ENCODE measurements at places on chromosomes 1 and 21. TPM values are rescaled to one million over a fixed set of nuclear protein-coding genes. Genes with fewer than 3 reads are reported as not detected.

GRCh38 chr1:205754857-205755256, 4.9 kb upstream of the NUCKS1 start:
- H3K4me3 ChIP-seq: no peak overlapping the region
- no peaks in the 10 kb centered on the region for H3K27me3 ChIP-seq
- H3K4me1 ChIP-seq: no peaks in the 10 kb centered on the region
- DNase-seq: no peak
- no peaks in the 10 kb centered on the region for H3K36me3 ChIP-seq

- no peak overlapping the region for H3K27ac ChIP-seq
- H3K4me3 ChIP-seq: no peak overlapping the region
- no peaks in the 10 kb centered on the region for H3K36me3 ChIP-seq
- no peaks in the 10 kb centered on the region for H3K27me3 ChIP-seq
- DNase-seq: no peak
- peaks cover 13% of the 10 kb centered on the region for H3K4me1 ChIP-seq
These were observed 5.5 kb upstream of the VPS45 start for GRCh38 chr1:150062113-150062512.

DNA sequence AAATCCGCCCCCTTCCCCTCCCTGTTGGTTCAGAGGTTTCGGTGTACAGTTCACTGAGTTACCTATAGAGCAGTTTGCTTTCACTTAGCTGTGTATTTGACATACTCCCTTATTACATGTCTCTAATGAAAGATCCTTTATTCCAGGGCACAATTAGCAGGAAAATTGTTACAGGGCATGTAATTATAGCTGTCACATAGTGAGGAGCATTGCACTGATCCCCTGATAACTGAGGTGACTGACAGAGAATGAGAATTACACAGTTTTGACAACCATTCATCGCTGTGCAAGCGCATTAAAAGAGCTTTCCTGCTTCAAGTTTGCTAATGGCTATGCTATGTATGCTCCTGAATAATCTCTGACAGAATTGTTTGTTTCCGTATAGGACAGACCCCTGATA, 26.9 kb downstream of the DAP3 start:
- H3K27ac ChIP-seq: no peak overlapping the region
- no peak overlapping the region for H3K4me3 ChIP-seq
- no peaks in the 10 kb centered on the region for H3K27me3 ChIP-seq
- peaks cover 48% of the 10 kb centered on the region for H3K36me3 ChIP-seq
- DNase-seq: no peak
- no peaks in the 10 kb centered on the region for H3K4me1 ChIP-seq

DNA sequence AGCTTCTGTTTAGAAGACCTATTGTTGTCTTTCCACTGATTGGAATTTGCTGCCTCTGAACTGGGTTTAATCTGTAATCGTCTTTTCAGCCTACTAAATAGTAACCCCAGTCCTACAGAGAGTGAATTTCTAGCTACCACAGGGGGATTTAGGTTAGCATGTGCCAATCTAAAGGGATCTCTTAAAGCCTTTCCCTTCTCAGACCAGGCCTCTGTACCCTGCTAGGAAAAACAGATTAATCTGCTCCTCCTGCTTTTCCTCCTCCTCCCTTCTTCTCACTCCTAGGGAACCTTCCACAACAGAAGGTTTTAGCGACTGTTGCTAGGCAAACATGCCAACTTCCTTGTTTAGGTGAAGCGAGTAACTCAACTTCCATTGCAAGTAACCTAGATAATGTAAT, 1.3 kb upstream of the RC3H1 start:
- peaks cover 37% of the 10 kb centered on the region for H3K4me1 ChIP-seq
- no peak overlapping the region for H3K4me3 ChIP-seq
- DNase-seq: no peak
- H3K36me3 ChIP-seq: no peaks in the 10 kb centered on the region

- H3K4me1 ChIP-seq: peaks cover 36% of the 10 kb centered on the region
- H3K4me3 ChIP-seq: no peak overlapping the region
- H3K27ac ChIP-seq: peak overlapping the region; percentile 64
These were observed 22.5 kb upstream of the SRP9 start for GRCh38 chr1:225754940-225755641.

- H3K27ac ChIP-seq: no peak overlapping the region
- H3K4me1 ChIP-seq: no peaks in the 10 kb centered on the region
- H3K36me3 ChIP-seq: no peaks in the 10 kb centered on the region
- peak; percentile 43 for DNase-seq
These were observed 1.4 kb upstream of the KRTAP10-4 start for GRCh38 chr21:44571844-44572782.

DNA sequence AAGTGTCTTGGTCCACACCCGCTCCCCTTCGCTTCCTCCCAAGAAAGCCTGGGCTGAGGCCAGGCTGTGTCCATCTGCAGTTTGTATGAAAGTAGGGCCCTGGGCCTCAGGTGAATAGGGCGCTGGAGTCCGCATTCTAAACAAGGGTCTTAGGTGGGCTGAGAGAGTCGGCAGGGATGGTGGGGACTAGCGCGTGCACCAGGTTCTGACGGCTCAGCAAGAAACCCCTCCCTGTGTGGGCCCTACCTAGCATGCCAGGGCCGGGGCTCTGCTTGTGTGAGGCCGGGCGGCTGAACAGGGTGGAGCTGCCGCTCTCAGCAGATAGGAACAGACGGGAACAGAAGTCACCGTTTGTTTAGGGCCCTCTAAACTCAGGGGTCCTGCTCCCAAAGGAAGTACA, 1.7 kb downstream of the ACTRT2 start:
- H3K4me1 ChIP-seq: no peaks in the 10 kb centered on the region
- no peaks in the 10 kb centered on the region for H3K36me3 ChIP-seq
- no peak overlapping the region for H3K27ac ChIP-seq
- DNase-seq: no peak
- no peak overlapping the region for H3K4me3 ChIP-seq

DNA sequence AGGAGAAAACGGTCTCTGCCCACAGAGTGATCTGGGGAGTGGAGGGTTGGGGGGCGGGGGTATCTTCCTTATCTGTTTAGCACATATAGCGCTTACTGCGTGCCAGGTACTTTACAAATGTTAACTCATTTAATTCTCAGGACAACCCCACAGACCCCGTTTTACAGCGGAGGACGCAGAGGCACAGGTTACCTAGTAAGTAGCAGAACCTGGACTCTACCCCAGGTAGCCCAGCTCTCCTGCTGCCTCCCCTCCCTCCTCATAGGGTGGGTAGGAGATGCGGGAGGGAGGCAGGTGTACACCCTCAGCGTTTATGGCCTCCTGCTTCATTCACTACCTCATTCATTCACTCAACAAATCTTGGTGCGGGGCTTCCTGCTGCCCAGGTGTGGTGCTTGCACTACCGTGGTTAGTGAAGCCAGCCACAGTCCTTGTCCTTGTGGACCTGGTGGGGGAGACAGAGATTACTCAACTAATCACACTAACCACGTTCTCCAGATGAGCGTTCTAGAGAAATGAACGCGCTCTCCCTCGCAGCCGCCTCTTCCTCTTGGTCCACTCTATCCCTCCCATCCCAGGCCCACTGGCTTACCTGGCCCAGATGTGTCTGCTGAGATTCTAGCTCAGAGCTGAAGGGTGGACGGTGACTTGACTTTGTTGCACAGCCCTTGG, 102.0 kb downstream of the IER5 start:
- DNase-seq: no peak
- H3K36me3 ChIP-seq: no peaks in the 10 kb centered on the region
- H3K27ac ChIP-seq: no peak overlapping the region
- H3K27me3 ChIP-seq: peaks cover 16% of the 10 kb centered on the region
- peaks cover 9% of the 10 kb centered on the region for H3K4me1 ChIP-seq
- H3K4me3 ChIP-seq: no peak overlapping the region

GRCh38 chr1:114232691-114233090, 79.0 kb upstream of the SYT6 start:
- DNase-seq: no peak
- H3K27ac ChIP-seq: no peak overlapping the region
- no peaks in the 10 kb centered on the region for H3K27me3 ChIP-seq
- H3K4me3 ChIP-seq: no peak overlapping the region
- H3K36me3 ChIP-seq: no peaks in the 10 kb centered on the region
- H3K4me1 ChIP-seq: no peaks in the 10 kb centered on the region

DNA sequence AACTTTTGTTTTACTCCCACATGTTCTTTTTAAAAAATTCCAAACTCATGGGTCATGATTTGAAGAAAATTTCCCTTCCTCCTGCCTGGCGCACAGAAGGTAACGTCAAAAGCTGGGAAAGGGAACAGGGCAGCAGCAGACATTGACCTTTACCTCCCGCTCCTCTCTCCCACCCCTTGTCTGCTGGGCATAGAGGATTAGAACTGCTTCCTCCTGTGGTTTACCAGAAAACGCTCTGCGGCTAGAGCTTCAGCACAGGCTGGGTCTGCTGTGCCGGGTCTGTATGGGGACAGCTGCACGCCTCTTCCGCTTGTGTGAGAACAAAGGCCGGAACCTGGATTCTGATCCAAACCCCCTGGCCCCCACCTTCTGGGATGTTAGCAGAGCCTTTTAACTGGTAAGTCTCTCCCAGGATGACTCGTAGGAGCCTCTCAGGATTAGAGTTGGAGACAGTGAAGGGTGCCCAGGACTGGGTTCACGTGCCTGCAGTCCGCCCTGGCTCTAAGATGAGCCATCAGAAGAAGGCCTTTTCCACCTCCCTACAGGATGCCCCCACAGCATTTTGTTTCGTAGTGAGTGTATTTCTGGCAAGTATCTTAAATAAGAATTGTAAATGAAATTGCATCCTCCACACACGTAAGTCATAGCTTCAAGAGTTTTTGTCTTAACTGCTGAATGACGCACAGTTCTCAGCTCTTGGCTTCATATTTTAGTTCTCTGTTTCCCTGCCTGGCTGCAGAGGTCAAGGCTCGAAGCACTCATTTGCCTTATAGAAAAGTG, 5.2 kb downstream of the H6PD start:
- no peaks in the 10 kb centered on the region for H3K27me3 ChIP-seq
- DNase-seq: peak; percentile 81

GRCh38 chr1:107649023-107649422, 316.0 kb downstream of the VAV3 start:
- H3K36me3 ChIP-seq: no peaks in the 10 kb centered on the region
- H3K4me1 ChIP-seq: no peaks in the 10 kb centered on the region
- no peak overlapping the region for H3K27ac ChIP-seq
- H3K4me3 ChIP-seq: no peak overlapping the region

- H3K4me1 ChIP-seq: no peaks in the 10 kb centered on the region
- no peak overlapping the region for H3K4me3 ChIP-seq
- no peaks in the 10 kb centered on the region for H3K36me3 ChIP-seq
These were observed 103.8 kb downstream of the BRINP3 start for GRCh38 chr1:190373705-190374336.

GRCh38 chr1:26787381-26787705, 407 bp upstream of the PIGV start:
- DNase-seq: no peak
- peaks cover 58% of the 10 kb centered on the region for H3K4me1 ChIP-seq
- peak overlapping the region; percentile 98 for H3K27ac ChIP-seq
- no peaks in the 10 kb centered on the region for H3K27me3 ChIP-seq

DNA sequence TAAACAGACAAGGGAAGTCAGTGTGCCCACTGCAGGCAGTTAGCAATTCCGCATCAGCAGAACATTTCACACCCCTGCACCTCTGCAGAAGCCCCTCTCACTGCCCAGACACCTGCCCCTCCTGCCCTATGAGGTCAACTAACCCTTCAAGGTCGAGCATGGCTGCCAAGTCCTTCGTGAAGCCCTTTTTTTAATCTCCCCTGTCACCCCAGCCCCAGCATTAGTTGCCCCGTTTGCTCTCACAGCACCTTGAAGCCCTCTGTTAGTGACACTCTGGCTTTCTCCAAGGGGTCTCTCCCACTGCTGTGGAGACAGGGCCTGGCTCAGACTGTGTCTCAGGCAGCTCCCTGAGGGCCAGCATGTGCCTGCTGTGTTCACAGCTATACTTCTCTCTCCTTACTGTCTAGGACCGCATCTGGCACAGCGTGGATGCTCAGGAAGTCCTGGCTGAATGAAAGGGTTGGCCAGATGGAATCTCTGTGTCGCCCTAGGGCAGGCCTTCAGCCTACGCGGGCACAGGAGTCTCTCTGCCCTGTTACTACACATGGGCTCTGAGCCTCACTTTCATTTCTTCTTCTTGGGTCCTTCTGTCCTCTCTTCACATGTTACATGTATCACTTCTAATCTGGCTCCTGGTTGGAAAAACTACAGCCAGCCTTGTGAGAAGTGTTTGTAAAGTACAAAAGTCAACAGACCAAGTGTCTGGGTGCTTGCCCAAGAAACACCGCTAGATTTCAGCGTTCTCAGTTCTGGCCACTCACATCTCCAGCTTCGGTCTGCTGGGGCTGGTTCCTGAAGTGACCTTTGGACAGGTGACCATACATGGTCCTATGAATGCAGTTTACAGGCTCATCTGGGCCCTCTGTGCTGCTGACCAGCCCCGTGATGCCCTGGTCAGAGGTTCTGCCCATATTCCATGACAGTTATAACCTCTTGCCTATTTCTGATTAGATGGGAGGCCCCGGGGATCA, 19.7 kb downstream of the SLC2A1 start:
- H3K4me3 ChIP-seq: no peak overlapping the region
- no peaks in the 10 kb centered on the region for H3K27me3 ChIP-seq
- H3K36me3 ChIP-seq: no peaks in the 10 kb centered on the region
- DNase-seq: peak; percentile 45

DNA sequence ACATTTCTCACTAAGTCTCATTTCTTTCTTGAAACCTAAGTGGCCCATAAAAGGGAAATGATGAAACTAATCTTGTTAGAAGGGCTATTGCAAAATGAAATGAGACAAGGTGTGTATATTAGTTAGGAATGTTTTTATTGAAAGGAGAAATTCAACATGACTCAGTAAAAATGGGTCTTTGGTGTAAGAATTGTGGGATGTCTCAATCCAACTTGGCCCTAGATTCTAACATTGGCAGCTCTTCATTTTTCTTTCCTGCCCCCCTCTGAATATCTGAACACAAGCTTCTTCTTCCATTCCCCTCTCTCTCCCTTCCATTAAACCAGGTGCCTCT, 26.8 kb upstream of the TARBP1 start:
- no peak overlapping the region for H3K4me3 ChIP-seq
- no peaks in the 10 kb centered on the region for H3K36me3 ChIP-seq
- H3K4me1 ChIP-seq: peaks cover 9% of the 10 kb centered on the region
- DNase-seq: no peak

DNA sequence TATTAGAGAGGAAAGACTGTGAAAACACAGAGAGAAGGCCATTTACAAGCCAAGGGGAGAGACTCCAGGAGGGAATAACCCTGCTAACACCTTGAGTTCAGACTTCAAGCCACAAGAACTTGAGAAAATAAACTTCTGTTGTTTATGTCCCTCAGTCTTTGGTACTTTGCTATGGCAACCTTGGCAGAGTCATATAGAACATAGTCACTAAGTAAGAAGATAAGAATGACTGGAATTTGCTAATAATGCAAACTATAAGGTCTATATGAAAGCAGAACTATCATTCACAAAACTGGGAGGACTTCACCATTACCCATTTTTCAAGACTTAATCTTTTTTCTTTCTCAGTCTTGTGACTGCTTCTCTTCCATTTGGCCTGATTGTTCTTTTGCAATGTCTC, 767.3 kb upstream of the ADAMTS5 start:
- no peak overlapping the region for H3K4me3 ChIP-seq
- H3K27ac ChIP-seq: no peak overlapping the region
- no peaks in the 10 kb centered on the region for H3K36me3 ChIP-seq
- no peaks in the 10 kb centered on the region for H3K27me3 ChIP-seq
- no peaks in the 10 kb centered on the region for H3K4me1 ChIP-seq

- no peak overlapping the region for H3K4me3 ChIP-seq
- no peak overlapping the region for H3K27ac ChIP-seq
- H3K36me3 ChIP-seq: no peaks in the 10 kb centered on the region
- DNase-seq: no peak
These were observed 3.0 kb upstream of the MACO1 start for GRCh38 chr1:25427696-25428095.

HMCN1 gene
- total RNA-seq: 28.0 TPM

PLXNA2 gene
- 83.9 TPM for total RNA-seq

PTAFR gene
- 52.8 TPM for total RNA-seq

LAD1 gene
- 35.3 TPM for total RNA-seq

CCDC30 gene
- total RNA-seq: 10.2 TPM

OR2L5 gene
- not detected for total RNA-seq

MIXL1 gene
- 0.38 TPM for total RNA-seq

HRNR gene
- not detected for total RNA-seq

AK5 gene
- total RNA-seq: 1.0 TPM

SERPINC1 gene
- total RNA-seq: 0.30 TPM

TPTE gene
- total RNA-seq: not detected
